Fibroblast of mammary gland (primary cell): ENCODE measurements at places on chromosomes 7 and 10.

GRCh38 chr10:84608126-84608525 is 279.7 kb downstream of the CCSER2 start:
- no peak for DNase-seq

DNA sequence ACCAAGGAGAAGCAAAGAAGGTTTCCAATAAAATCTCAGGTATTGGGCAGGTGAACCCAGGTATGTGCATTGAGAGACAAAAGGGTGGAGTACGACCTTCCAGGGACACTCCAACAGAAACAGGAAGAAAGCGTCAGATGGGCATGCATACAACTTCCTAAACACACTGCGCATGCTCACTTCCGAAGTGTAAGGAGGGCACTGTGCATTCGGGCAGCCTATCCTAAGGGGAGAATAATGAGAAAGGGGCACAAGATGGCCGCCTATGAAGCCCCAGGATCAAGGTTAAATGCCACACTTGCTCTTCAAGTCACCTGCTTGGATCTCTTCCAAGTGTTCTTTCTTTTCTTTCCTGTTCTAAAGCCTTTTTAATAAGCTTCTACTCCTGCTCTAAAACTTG is 39.4 kb upstream of the PRSS1 start:
- DNase-seq = no peak

- peak; percentile 65 for DNase-seq
Observed at GRCh38 chr10:61793760-61794703, 107.5 kb upstream of the ARID5B start.

DNA sequence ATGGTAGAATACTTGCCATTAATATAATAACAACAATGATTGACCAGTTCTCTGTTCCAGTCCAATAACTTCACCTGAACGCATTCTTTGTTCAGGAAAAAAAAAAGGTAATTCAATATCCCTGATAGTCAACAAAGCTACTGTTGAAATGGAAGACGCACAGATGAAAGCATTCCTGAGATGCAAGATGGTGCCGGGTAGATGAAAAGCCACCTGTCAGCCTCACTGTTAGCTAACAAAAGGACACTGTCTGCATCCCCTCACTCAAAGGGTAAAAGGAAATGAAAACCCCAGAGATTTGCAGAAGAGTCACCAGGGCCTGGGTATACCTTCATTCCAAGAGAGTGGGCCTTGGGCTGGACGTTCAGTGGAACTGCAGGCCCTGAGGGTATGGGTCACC is 357.4 kb downstream of the PLXNA4 start:
- no peak for DNase-seq

DNA sequence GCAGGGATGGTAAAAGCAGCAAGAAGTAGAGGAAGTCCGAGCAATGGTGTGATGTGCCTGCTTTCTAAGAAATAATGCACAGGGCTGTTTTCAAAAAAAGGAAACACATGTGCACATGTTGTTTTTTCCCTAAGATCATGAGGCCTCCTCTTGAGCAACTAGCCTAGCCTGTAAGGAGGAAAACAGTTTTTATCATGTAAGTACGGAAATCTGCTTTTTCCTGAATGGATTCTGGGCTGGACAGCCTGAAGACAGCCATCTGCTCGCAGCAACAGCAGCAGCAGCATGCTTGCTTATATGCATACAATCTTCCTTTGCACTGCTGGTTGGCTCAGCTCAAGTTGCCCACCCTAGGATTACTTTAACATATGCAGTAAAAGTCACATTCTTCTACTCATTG is 87.1 kb downstream of the HIBADH start:
- no peak for DNase-seq

DNA sequence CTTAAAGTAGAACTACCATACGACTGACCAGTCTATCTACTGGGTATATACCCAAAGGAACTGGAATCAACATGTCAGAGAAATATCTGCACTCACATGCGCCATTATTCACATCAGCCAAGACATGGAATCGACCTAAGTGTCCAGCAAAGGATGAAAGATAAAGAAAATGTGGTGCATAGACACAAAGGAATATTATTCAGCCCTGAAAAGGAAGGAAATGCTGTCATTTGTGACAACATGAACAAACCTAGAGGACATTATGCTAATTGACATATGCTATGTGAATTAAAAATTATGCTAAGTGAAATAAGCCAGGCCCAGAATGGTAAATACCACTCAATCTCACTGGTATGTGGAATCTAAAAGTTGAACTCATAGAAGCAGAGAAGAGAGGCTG is 123.7 kb downstream of the KLF6 start:
- no peak for DNase-seq

- no peak for DNase-seq
Observed at GRCh38 chr7:105462765-105463420, 59.2 kb downstream of the PUS7 start.

DNA sequence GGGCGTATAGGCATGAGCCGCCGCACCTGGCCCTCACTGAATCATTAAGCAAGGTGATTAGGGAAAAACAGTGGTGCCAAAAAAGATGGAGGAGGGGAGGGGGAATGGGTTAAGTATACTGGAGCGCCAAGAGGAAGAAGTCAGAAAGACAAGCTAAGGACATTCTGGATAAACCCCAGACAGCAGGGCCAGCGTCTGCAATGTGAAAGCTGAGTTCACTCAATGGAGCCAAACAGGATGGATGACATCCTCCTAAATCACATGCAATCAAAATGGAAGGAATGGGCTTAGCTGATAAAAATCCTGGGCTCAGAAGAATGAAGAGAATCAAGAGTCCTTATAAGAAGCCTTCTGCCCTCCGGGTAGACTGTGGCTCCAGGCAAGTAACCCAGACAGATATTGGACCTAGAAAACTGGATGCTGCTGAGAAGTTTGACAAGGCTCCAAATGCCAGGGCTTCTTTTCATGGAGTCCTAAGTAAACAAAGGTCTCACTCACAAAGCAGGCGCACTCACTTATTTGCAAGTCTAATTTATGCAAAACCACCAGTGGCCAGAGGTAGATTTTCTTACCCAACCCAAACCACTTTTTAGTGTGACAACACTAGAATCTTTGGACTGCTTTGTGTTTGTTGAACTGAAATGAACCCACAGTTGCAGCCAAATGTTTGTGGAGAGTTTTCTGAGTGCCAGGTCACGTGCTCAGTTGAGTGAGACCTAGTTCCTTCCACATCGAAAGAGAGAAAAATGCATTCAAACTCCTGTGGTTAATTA is 519.1 kb upstream of the AUTS2 start:
- peak; percentile 0 for DNase-seq

DNA sequence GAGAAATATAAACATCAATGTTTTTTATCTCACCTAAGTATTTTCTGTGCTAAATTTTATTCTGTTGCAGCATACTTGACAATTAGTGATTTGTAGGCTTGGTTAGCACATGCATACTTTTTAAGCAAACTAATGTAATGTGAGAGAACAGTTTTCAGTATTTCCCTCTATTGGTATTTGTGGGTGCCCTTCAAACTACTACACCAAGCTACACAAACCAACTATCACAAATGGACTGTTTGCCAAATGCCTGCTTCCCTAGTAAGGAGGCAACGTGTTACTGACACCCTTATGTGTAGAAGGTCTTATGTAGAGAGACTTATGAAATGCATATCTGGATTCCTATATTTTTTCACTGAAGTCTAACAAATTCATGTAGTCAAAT is 98.4 kb upstream of the FZD1 start:
- peak; percentile 35 for DNase-seq

DNA sequence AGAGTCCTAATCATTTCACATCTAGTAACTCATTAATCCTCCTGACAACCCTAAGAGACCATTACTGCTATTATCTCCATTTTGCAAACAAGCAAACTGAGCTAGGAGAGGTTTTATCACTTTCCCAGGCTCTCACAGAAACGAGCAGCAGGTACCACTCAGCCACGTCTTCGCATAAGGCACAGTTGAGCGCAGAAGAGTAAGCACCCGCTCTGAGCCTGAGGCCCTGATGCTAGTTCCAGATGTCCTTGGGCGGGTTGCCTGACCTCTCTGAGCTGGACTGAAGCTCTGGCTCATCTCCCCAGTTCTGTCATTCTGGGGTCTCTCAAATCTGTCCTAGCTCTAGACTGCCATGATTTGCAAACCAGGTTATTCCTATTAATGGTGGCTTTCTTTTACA is 72.6 kb upstream of the FRMD4A start:
- DNase-seq = no peak

- DNase-seq = no peak
Observed at GRCh38 chr10:129673292-129673691, 206.3 kb downstream of the MGMT start.

- DNase-seq = no peak
Observed at GRCh38 chr10:88670497-88670896, 6.3 kb downstream of the LIPF start.

DNA sequence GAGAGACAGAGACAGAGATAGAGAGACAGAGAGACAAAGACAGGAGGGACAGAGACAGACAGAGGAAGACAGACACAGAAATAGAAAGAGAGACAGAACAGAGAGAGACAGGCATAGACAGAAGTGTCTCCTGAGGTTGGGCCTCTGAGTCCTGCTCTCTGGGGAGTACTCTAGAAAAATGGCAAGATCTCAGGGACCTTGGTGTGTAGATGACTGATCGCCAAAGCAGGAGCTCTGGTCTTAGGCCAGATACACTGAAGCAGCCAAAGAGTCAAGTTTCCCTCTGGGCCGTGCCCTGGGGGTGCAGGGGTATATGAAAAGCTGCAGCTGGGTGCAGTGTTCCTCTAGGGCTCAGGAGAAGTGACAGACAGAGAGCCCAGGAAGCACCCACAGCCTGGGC is 176.6 kb upstream of the TNS3 start:
- DNase-seq = peak; percentile 74

GRCh38 chr10:70167246-70167645 is 3.1 kb downstream of the SAR1A start:
- no peak for DNase-seq

DNA sequence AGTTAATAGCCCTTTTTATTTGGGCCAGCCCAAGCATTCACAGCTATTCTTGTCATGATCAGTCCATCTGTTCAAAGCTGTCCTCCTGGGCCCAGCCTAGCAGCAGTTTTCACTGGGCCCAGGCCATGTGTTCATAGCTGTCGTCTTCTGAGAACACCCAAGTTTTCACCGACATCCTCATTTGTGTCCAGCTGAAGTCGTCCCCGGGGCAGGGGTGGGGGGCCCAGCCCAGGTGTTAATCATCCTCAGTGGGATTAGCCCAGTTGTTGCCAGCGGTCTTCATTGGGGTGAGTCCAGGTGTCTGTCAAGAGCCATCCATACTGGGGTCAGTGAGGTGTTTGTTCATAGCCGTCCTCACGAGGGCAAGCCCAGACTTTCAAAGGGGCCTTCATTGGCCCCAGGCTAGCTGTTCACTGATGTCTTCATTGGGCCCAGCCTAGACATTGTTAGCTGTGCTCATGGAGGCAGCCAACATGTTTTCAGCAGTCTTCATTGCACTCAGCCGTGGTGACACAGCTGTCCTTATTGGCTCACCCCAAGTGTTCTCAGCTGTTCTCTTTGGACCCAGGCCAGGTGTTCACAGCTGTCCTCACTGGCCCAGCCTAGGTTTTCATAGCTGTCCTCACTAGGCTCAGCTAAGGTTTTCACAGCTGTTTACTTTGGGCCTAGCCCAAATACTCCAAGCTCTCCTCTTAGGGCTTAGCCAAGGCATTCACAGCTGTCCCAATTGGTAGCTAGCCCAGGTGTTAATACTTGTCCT is 10.0 kb downstream of the FRG2B start:
- peak; percentile 5 for DNase-seq

GRCh38 chr7:14368285-14368684 is 378.8 kb upstream of the ETV1 start:
- DNase-seq = no peak

DNA sequence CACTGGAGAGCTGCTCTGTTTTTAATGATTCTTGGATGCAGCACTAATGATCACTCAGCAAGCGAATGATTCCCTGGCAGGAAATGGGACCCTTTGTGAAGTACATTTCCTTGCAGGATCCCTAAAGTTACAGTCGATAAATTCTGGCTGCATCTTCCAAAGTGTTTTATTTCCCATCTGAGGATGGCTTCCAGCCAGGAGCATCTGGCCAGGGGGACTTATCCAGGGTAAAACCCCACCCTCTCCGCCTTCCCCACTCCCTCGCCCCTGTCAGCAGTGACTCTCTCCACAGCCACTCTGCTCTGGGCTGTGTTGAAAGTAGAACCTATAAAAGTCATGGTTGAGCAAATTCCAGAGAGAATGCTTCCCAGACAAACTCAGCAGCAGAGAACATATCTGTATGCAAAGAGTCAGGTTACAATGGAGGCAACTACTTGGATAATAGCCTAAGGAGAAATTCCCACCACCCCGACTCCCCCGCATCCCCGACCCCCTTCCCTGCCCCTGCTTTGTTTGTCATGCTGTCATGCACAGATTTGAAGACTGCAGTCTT is 111.0 kb upstream of the ANLN start:
- peak; percentile 68 for DNase-seq

DNA sequence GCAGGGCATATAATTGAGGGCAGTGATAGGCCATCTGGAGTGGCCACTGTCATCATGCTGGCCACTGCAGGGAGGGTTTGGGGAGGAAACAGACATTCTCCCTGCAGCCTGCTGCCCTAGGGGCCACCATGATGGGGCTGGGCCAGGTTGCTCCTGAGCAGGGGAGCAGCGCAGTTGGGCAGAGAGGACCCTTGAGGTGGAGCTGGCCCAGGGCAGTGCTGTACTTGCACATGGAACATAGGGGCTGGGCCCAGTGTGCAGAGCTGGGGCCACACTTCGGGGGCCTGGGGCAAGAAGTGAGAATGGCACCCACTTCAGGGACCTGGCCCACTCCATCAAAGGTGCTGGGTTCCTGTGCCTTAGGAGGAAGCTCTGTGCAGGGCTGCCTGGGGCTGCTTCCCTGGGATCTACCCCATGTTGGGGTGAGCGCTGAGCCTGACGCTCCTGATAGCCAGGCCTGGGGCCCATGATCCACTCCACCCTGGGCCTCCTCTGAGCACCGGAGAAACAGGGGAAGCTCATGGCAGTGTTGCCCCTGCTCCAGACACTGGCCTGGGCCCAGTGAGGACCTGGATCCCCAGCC is 21.3 kb upstream of the NUB1 start:
- no peak for DNase-seq

- DNase-seq = peak; percentile 81
Observed at GRCh38 chr10:28089467-28089866, 90.6 kb upstream of the ODAD2 start.

DNA sequence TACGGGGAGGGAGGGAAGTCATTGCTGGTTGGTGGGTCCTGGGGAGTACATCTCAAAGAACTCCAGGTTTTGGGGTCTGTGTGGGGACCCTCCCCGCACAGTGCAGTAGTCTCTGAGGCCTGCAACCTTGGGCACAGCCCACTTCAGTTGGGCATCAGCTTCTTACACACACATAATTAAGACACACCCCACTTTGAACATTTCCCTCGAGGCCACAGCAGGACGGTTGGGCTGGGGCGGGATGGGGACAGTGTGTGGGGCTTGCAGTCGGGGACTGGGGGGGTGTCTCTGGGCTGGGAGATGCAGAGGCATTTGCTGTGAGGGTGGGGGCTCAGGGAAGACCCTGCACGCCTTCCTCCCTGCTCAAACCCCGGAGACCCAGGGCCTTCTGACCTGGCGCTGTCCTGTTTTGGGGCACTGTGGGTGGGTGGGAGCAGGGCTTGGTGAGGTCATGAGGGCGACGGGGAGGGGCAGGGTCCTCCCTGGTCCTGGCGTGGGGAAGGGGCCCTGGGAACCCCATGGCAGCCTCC is 1.3 kb downstream of the LFNG start:
- DNase-seq = no peak

- DNase-seq = no peak
Observed at GRCh38 chr7:139748941-139749340, 28.9 kb downstream of the HIPK2 start.

GRCh38 chr10:10785627-10786026 is 232.0 kb upstream of the CELF2 start:
- DNase-seq = peak; percentile 69
